T1000 (cell line): ENCODE measurements at places on chromosomes 13 and 19.

GRCh38 chr13:97441368-97441767, 7.4 kb downstream of the RAP2A start:
- DNase-seq: no peak

DNA sequence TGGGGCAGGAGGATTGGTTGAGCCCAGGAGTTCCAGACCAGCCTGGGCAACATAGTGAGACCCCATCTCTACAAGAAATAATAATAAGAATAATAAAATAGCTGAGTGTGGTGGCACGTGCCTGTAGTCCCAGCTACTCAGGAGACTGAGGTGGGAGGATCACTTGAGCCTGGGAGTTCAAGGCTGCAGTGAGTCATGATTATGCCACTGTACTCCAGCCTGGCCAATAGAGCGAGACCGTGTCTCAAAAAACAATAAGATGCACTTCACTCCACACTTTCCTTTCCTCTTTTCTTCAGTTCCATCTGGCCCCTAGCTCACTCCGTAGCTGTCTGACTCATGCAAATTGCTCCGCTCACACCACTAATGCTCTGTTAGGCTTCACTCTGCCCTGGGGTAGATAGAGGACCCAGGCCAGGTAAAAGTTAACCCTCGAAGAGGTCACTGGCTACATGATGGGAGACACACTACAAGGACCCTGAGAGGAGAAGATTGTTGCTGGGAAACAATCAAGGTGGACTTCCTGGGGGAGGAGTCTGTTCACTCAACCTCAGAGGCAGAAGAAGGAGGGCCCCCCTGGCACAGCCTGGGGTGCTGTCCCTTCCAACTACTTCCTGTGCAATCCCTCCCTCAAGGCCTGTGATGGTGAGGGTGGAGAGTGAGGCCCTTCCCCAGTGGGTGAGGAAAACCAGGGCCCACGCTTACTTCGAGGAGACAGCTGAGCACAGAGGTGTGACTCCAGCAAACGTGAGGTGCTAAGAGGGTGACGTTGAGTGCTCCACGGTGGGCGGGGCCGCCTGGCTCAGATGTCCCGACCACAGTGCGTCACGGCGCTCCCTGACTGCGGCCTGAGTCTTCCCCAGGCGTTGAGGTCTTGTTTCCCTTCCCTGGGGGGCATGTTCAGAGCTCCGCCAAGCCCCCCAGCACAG, 8.8 kb upstream of the TNFSF9 start:
- no peak for DNase-seq

DNA sequence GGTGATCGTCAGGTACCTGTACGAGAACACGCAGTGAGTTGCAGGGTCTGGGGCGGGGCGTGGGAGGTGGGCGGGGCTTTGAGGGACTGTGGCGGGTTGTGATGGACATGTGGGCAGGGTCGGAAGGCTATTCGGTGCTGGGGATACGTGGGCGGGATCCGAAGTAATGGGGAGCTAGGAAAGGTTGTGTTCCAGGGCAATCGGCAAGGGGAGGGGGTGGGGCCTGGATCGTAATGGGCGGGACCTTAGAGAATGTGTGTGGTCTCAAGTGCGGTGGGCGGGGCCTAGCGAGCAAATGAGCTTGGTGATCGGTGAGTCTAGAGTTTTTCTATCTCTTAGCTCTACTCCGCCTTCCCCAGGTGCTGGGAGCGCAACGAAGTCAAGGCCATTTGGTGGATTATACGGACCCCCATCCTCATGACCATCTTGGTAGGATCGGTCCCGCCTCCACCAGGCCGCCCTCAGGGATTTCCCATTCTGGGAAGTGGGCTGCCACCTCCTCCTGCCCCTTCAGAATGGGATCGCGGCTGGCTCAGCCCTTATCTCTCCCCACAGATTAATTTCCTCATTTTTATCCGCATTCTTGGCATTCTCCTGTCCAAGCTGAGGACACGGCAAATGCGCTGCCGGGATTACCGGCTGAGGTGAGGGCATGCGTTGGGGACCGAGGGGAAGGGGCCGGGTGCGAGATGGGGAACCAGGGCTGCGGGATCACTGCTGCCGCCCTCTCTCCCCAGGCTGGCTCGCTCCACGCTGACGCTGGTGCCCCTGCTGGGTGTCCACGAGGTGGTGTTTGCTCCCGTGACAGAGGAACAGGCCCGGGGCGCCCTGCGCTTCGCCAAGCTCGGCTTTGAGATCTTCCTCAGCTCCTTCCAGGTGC, 9.6 kb downstream of the GIPR start:
- DNase-seq: no peak

DNA sequence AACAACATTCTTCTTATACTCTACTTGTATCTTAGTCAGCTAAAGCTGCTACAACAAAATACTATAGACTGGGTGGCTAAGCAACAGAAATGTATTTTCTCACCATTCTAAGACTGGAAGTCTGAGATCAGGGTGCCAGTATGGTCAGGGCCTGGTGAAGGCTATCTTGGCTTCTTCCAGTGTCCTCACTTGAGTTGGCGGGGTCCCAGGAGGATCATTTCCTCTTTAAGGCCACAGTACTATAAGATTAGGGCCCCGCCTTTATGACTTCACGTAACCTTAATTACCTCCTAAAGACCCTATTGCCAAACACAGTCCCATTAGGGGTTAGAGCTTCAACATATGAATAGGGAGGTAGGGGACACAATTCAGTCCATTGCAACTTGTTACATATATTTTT, 30.7 kb upstream of the DOCK9 start:
- no peak for DNase-seq

- DNase-seq: no peak
These were observed 7.9 kb downstream of the DBP start for GRCh38 chr19:48629297-48629598.

DNA sequence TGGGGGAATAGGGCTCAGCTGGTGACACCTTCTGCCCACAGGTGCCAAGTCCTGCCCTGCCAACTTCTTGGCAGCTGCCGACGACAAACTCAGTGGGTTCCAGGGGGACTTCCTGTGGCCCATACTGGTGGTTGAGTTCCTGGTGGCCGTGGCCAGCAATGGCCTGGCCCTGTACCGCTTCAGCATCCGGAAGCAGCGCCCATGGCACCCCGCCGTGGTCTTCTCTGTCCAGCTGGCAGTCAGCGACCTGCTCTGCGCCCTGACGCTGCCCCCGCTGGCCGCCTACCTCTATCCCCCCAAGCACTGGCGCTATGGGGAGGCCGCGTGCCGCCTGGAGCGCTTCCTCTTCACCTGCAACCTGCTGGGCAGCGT, 2.1 kb downstream of the P2RY11 start:
- DNase-seq: no peak
